ENCODE measurements at places on chromosomes 4 and X. TPM values are rescaled to one million over a fixed set of nuclear protein-coding genes. Genes with fewer than 3 reads are reported as not detected.

ANXA3 gene
- total RNA-seq: 2.8 TPM

NOCT gene
- 22.9 TPM for total RNA-seq

L1CAM gene
- 0.16 TPM for total RNA-seq

BEX2 gene
- total RNA-seq: 18.1 TPM

ART3 gene
- total RNA-seq: 0.60 TPM

AMTN gene
- total RNA-seq: not detected

ADH7 gene
- not detected for total RNA-seq

SPANXN3 gene
- not detected for total RNA-seq

GPR50 gene
- not detected for total RNA-seq

NAT8L gene
- total RNA-seq: 0.60 TPM

CORIN gene
- not detected for total RNA-seq

PSMD10 gene
- 42.6 TPM for total RNA-seq

- peak; percentile 64 for DNase-seq
Measured at GRCh38 chr4:87073199-87074120, 138.6 kb downstream of the AFF1 start.

DNA sequence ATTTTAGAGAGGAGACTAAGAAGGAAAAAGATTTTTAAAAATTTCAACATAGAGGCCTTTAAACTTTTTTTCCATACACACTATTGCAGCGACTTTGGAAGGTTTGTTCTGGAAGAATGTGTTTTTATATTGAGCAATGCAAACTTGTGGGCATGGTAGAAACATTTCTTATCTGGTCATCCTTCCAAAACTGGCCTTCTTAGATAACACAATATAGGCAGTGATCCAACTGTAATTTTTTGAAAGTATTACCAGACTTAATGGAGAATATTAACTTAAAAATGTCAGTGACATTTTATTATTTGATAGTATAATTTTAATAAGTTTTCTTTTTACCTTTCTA lies 25.6 kb downstream of the FHDC1 start:
- no peak for DNase-seq

GRCh38 chr4:80475798-80476197 lies 140.3 kb downstream of the CFAP299 start:
- DNase-seq: no peak

DNA sequence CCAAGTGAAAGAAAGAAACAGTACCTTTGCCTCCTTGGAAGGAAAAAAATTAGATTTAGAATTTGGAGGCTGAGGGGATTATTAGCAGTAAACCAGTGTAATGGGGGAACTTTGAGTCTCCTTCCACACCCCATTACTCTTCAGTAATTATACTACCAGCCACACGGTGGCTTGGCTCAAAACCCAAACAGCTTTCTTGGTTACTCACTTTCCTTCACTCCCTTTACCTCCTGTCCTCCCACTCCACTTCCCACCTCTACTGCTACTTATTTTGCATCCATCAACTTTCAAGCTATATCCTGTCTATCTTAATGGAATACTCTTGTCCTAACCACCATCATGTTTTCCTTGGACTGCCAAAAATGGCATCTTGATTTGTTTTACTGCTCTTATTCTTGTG lies 310.6 kb upstream of the AADAT start:
- no peak for DNase-seq

DNA sequence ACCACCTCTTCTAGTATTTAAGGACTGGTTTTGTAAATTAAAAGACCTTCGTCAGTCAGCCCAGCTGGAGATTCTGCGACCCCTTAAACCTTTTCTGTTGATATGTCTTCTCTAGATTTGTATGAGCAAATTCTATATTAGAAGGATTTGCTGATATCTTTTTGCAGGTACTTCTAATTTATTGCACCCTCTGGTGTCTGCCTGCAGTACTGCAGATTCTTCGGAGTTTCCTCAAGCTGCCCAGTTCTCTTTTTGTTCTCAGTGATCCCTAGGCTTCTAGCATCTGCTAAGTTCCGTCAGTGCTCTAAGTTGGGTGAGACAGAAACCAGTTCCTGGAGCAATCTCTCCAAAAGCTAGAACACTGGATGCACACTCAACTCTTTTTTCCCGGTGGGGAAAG lies 545.2 kb downstream of the C4orf33 start:
- peak; percentile 10 for DNase-seq

DNA sequence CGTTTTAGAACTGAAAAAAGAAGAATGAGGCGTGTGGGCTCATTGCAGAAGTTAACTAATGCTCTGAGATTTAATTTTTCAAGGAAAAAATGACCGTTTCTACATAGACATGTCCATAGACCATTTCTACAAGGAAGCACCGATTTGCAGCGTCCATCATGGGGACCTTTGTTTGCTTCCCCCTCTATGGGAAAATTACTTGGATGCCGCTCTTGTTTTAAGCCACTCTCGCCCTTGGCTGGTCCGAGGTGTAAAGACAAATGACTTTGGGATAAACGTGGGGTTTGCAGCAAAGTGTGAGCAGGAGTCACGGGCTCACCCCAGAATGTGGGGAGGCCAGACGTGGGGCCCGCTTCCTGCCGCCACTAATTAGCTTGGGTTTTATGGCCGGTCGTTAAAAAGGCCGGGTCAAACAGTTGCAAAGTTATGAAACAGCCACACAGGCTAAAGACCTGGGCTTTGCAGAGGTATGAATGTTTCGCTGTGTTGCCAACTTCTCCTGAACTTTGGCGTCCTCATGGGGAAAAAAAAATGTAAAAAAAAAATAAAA lies 235.9 kb downstream of the SHOX start:
- DNase-seq: no peak

- DNase-seq: no peak
Measured at GRCh38 chr4:141501931-141502330, 134.5 kb upstream of the IL15 start.

GRCh38 chr4:142452161-142452855 lies 393.8 kb downstream of the INPP4B start:
- DNase-seq: no peak

- DNase-seq: no peak
Measured at GRCh38 chr4:3484057-3484973, 21.2 kb downstream of the DOK7 start.

DNA sequence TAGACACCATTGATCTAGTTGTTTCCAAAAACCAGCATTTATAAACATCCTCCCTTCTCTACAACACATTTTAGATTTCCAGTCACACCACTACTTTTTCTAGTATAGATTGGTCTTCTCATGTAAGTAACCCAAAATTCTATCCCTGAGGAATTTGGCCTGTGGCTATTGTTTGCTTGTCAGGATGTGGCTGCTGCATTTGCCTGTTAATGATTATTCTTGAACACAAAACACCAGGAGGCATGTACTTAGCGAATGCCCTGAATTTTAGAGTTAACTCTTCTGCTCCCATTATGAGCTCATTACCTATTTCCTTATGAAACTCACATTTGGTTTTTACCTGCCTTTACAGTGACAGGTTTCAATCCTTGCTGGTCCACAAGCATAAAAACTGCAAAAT lies 102.0 kb upstream of the FSTL5 start:
- no peak for DNase-seq

DNA sequence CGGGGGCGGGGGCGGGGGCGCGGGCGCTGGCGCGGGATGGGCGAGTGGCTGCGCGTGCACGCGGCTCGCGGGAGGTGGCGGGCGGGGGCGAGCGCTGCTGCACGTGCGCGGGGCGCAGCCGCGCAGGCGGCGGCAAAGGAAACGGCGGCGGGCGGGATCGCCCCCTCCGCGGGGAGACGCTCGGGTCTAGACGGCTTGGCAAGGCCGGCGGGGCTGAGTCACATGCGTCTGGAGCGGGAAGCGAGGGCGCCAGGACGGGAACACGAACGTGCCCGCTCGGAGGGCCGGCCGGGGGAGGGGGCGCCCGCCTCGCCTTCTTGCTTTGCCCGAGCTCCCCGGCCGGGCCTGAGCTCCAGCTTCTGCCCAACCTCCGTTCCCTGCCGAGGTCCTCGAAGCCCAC lies 4.3 kb upstream of the HAUS7 start:
- DNase-seq: peak; percentile 50

DNA sequence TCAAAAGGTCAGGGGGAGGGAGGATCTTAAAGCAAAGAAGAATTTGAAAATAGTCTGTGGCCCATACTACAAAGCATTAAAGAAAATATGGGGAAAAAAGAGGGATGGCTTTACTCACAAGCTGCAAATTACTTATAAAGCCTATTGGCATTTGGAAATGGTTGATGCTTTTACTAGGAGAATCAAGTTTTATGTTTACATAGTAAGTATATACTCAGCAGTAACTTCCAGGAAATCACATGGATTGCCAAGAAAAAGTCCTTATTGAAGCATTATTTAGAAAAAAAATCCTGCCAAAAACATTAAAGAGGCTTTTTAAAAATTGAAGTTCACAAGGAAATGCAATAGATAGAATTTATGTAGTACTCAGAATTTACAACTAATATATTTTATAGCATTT lies 8.4 kb upstream of the SH3RF1 start:
- DNase-seq: no peak

- DNase-seq: no peak
Measured at GRCh38 chrX:110125446-110126162, 122.7 kb downstream of the TMEM164 start.

- no peak for DNase-seq
Measured at GRCh38 chrX:154714925-154715324, 36.0 kb downstream of the GAB3 start.

DNA sequence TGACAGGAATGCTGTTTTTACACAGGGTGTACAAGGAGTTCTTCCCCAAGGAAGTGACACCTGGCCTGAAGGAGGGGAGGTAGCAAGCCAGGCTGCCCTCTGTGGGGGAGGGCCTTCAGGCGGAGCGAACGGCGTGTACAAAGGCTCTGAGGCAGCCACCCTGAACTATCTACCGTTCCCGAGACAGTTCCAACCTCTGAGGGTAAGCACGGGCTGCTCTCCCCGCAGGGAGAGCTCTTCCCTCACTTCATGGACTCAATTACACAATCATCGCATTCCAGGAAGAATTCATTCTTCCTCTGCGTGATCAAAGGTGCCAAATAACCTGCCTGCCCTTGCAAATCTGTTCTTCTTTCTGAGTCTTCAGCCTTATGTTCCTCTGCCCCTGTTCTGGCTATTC lies 4.8 kb downstream of the ELK1 start:
- DNase-seq: no peak

DNA sequence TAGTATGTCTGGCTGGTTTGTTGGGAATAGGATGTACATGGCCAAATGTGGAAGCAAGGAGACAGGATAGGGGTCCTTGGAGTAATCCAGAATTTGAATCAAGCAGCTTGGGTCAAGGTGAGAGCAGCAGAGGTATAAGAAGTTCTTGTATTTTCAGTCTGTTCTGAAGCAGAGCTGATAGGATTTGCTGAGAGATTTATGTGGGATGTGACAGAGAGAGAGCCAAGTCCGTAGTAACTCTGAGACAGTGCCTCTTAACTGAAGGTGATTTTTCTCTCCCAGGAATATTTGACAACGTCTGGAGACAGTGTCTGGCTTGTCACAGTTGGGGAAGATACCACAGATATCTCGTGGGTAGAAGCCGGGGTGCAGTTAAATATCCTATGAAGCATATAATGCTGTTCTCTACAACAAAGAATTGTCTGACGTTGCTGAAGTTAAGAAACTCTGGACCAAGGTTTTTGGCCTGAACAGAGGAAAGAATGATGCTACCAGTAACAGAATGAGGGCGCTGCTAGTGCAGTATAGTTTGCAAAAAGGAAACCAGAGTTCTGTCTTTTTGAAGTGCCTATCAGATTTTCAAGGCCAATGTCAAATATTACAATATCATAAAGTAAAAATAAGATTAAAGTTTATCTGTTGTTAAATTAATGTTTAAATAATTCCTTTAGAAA lies 184.0 kb downstream of the ARHGAP24 start:
- DNase-seq: no peak

- DNase-seq: peak; percentile 40
Measured at GRCh38 chr4:145935253-145936141, 3.1 kb downstream of the ZNF827 start.

GRCh38 chrX:103687073-103687695 lies 685 bp upstream of the MORF4L2 start:
- peak; percentile 84 for DNase-seq

GRCh38 chr4:19021617-19022016 lies 1000.1 kb upstream of the LCORL start:
- no peak for DNase-seq

Measured in activated naive CD8-positive, alpha-beta T cell treated with anti-CD3 and anti-CD28 coated beads for 36 hours (primary cell).